ENCODE measurements at places on chromosomes 16 and 17.

GRCh38 chr17:63960006-63960405 lies 12.7 kb downstream of the SCN4A start:
- DNase-seq, result no peak

- no peak for DNase-seq
Measured at GRCh38 chr16:70254965-70255286, 3.2 kb upstream of the EXOSC6 start.

DNA sequence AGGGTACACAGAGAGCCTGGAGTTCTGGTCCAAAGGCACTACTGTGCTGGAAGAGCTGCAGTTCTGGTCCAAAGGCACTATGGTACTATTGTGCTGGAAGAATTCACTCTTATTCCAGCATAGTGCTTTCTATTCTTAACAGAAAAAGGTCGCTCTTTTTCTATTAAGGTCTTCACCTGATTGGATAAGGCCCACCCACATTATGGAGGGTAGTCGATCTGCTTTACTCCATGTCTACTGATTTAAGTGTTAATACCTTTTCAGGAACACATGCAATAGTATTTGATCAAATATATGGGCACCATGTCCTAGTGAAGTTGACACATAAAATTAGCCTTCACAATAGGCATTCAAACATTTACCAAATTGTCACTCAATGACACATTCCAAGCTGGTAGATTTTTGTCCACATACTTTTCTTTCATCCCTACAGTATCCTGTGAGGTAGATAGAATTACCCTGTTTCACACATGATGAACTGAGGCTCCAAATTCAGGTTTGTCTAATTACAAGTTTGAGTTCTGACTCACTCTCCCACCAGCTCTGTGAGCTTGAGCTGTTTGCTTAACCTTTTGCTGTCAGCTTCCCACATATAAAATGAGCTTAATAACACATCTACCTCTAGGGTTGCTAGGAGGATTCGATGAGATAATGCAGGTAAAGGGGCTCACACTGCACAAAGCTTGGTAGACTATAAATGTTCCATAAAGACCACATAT lies 129.9 kb downstream of the AIPL1 start:
- no peak for DNase-seq

DNA sequence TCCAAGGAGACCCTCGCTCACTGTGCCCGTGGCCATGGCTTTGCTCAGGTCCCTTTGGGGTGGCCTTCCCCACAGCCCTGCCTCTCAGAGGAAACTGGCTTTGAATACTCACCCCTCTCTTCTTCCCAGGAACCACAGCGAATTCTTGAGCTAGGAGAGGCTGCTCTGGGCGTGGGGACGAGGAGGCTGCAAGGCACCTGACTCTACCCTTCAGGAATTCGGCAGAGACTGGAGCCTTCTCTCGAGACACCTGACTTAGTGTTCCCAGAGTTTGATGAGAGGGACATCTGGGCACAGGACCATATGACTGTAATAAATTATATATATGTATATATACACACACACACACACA lies 6.2 kb downstream of the LLGL2 start:
- DNase-seq, result no peak

DNA sequence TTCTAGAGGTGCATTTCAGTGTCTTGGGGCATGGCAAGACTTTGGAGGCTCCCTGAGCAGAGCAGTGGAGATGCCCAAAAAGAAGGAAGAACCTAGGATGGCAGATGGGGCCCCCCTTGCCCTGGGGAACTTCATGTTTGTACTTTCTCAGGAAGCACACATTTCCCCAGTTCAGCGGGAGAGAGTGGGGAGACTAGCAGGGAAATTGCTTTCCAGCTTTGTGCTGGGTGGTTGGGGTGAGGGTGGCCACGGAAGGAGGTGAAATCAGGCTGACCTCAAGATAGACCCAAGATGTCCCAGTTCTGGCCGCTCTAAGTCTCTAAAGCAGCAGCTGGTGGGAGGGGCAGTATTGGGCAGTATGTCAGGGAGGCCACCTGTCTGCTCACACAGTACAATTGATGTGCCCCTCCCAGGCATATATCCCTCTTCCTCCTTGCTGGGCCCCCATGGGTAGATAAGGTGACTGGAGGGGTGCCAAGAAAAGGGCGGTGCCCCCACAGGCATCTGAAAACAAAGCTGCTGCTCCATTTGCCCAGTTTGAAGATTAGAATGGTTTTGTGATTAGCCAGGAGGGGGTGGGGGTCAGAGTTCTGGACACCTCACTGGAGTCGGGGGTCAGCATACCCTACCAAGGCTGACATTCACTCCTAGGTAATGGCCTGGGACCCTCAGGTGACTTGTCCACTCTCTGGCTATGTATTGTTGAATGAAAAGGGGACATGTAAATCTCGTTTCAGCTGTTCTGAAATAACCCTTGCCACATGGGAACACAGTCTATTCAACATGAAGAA lies 17.1 kb upstream of the NAGLU start:
- DNase-seq, result no peak

DNA sequence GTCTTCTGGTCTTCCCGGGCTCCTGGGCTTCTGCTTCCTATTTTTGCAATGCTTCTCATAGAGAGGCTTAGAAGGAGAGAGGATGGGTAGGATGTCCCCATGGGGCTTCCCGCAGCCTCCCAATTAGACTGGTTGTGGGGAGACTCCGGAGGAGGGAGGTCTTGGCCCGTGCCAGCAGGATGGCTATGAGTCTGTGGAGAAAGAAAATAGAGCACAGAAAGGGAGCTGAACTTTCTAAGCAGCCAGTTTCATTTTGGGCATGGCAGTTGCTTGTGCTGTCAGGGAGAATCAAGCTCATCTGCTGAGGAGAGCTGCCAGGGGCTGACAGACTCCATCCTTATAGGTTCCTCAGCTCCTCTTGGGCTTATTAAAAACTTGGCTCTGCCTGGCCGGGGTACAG lies 204.0 kb downstream of the SHISA9 start:
- no peak for DNase-seq

DNA sequence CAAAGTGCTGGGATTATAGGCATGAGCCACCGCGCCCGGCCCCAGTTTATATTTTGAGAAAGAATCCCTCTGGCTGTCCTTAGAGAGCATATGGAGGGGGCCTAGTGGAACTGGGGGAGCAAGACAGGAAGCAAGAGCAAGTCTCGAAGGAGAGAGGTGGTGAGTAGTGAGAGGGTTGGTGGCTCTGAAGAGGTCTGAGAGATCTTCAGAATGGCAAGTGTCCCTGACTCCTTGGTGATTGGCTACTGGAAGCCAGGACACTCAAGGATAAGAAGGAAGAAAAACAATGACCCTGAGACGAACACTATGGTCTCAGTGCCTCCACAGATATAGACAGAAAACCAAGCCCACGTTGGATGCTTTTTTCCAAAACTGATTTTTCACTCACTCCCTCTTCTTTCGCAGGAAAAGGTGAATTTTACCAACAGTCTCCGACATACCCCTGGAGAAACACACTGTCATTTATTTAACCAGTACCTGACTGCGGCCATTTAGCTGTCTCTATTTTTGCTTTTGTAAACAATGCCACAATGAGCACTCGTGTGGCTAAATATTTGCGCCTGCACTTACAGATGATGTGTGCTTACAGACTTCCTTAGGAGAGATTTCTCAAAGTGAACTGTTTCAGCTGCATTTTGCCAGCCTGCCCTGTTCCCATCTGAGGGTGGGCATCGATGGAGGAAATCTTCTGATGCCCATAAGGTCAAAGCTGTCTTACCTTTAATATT lies 15.9 kb upstream of the DOK4 start:
- DNase-seq, result no peak

- no peak for DNase-seq
Measured at GRCh38 chr17:2901582-2901981, 105.3 kb downstream of the RAP1GAP2 start.

- DNase-seq, result no peak
Measured at GRCh38 chr17:60526726-60527125, 684 bp upstream of the APPBP2 start.

DNA sequence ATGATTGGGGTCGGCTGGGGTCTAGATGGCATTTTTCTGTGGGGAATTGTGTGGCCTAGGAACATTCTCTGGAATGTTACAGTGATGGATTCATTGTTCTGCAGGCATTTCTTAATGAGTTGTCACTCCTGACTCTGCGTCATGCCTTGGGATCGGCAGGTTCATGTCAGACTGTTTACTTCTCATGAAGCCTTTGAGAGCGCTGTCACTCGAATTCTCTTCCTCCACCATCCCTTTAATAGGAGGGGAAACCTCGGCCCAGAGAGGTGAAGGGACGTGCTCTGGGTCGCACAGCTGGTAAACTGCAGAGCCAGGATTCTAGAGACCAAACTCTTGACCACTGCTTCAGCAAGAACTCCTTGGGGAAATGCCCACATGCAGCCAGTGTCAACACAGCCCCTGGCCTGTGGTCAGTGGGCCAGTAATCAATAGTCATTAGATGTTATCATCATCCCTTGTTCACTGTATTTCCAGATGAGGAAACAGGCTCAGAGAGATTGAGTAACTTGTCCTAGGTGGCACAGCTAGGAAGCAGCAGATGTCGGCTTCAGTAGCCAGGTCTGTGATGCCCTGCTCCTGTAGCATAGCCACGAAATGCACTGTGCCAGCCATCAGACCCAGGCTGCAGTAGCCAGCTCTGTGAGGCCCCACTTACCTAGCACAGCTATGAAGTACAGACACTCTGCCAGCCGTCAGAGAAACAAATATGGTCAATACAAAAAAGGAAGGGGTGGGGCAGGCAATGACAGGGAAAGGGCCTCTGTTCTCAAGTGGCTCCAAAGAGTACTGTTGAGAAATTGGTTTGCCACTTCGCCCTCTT lies 259.0 kb downstream of the CPPED1 start:
- DNase-seq, result no peak

DNA sequence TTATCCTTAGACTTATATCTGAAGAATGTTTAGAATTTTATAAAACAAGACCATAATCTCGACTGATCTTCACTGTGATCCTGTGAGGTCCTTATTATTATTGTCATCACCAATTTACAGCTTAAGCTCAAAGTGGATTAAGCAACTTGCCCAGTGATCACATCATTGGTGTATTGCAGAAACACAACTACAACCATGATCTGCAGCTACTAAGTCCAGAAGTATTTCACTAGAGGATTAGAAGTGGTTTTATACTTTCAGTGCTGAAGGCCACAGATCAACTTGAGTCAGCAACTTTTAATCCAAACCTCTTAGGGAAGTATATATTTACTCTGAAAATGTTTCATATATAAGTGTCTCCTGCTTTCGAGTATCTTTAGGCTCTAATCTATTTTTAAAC lies 624.3 kb upstream of the SOX9 start:
- no peak for DNase-seq

- DNase-seq, result no peak
Measured at GRCh38 chr16:63938661-63939060, 1183.2 kb downstream of the CDH11 start.

DNA sequence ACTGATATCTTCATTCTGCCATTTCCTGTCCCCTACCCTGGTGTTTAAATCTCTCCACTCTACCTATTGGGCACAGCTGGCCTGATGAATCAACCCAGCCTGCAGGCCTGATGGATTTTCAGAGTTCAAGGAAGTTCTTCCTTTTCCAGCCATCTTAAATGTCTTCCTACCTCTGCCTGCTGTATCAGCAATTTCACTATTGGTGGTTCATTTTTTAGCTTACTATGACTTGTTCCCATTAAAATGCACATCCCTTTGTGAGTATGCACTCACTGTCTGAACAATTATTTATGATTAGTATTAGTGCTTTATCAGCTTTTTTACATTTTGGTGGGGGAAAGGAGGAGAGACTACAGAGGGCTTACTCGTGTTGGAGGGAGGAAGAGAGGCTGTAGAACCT lies 48.6 kb upstream of the CRHR1 start:
- no peak for DNase-seq

DNA sequence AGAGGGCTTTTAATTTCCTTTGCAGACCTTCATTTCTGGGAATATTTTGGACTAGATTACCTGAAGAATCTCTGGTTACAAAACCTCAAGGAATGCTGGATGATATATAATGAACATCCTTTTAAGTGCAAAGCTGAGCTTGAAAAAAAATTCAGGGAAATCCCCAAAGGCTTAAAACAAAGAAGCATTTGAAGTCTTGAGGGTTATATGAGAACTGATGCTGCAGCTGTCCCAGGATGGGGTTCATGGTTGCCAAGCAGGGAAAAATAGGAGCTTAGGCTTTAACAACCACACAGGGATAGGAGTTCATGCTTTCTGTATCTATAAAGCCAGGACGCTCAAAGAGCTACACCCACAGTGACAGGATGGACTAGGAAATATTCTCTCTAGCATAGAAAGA lies 150.4 kb upstream of the IRX5 start:
- DNase-seq, result no peak

DNA sequence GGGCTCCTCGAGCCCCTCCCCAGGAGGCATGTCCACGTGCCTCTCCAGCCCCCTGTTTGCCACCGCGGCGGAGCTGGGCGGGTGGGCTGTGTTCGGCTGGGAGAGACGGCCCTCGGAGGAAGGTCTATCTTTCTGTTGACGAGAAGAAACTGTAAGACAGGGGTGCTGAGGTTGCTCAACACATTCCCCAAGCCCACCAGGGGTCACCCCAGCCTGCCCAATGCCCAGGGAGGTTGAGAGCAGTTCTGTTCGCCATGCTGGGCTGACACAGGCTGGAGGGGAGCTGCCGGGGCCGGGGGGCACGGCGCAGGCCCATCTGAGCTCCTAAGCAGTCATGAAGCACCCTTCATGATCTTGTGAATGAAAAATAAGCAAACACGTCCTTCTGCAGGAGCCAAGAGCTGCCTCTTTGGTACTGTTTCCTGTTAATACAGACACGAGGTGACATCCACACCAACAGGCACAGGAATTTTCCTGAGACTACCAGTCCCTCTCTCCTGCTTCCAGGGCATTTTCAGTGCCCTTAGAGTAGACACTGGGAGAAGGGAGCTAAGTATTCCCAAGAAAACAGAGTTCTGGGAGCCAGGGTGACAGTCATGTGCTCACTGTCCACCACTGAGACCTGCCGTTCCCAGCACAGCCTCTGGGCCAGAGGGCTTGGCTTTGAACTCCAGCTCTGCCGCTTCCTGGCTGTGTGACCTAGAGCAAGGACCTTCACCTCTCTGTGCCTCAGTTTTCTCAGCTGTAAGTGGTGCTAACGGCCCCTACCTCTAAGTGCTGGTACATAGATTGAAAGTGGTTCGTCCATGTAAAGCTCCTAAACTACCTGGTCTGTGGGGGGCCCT lies 9.2 kb downstream of the UBALD2 start:
- DNase-seq, result no peak

GRCh38 chr17:78979780-78980623 lies at the start of gene LGALS3BP:
LGALS3BP (minus strand) TSS chr17:78979923; CDS start chr17:78977191, 2,732 bp downstream.
- no peak for DNase-seq

DNA sequence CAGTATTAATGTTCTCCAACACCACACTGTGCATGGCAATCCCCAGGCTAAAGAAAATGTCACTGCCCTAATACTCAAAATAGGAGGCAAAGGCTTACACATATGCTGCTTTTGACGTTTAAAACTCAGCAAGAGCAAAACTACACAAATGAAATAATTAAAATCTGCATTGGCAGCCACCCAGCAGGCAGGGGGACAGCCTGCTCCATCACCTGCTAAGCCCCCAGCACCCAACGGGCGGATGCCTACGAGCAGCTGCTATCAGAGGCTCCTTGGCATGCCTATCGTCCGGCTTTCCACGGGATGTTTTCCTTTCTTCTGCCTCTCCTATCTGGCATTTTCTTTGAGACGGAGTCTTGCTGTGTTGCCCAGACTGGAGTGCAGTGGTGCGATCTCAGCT lies 337.5 kb downstream of the SOX9 start:
- DNase-seq, result no peak

- peak; percentile 35 for DNase-seq
Measured at GRCh38 chr17:80738987-80739730, 194.5 kb downstream of the RPTOR start.

Measured in KBM-7 (cell line).